ENCODE measurements at places on chromosomes 12 and 14.

DNA sequence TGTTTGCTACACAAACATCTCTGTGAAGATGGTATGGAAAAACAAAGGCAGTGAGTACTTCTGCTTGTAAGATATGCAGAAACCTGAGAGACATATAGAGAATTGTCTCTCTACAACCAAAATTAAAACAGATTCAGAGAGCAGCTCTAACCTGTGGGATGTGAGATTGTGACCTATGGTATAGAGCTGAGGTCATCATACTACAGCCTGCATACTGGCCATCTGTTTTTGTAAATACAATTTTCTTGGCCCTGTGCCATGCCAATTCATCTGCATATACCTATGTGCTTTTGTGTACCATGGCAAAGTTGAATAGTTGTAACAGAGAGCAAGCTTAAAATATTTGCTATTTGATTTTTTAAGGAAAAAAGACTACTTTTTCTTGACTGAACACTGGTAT lies 99.6 kb downstream of the LMO3 start:
- DNase-seq: no peak

DNA sequence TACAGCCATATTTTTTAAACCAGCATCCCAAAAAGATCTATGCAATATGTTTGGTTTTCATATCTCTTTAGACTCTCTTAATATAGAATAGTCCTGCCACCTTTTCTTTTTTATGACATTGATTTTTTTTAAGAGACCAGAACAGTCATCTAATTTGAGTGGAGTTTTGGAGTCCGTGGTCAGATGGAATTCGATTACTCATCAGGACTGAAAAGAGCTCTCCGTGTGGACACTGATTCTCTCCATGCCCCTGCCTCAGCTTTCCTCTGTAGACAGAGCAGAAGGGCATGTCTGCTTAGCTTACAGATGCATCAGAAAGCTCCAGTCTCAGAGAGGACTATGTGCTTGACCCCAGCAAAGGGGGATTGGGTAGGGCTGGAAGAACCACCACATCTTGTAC lies 27.8 kb downstream of the SMCO2 start:
- no peak for DNase-seq

GRCh38 chr14:57153286-57153685 lies 115.4 kb downstream of the EXOC5 start:
- DNase-seq: no peak

GRCh38 chr12:82182601-82183190 lies 175.5 kb downstream of the CCDC59 start:
- DNase-seq: no peak

DNA sequence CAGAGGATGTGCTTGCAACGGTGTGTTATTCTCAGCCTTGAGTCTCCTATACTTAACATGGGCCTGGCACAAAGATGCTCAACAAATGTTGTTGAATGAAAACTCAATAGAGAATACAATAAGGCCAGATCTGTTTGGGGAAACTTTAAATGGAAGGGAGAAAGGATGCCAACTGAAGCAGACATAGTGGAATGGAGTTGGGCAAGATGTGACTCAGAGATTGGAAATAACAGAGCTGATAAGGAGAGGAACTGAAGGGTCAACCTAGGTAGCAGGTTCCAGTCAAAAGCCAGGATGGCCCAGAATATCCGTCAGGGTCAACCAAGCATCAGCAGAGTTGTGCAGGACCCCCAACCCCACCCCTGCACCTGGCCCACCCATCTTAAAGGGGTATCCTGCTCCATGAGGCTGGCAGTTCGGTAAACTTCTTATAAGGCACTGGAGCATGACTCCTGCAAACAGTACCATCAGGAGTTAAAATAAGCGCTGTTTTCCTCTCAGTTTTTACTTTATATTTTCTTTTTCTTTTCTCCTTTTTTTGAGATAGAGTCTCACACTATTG lies 1.1 kb upstream of the BCDIN3D start:
- no peak for DNase-seq

DNA sequence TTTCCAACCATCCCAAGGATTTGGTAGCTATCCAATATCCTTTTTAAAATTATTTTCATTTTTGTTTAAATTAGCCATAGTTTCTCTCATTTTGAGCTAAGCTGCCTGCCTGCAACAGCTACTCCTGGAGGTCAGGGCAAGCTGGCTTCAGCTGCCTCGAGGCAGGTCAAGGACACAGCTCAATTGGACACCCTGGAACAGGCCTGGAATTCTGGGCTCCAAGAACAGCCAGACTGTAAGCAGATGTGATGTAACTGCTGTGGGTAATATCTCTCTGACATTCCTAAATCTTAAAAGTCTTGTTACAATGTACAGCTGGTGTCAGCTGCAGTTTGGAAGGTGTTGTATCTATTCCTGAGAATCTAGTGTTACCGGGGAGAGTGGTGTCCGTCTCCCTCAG lies 119.8 kb downstream of the KCNK10 start:
- no peak for DNase-seq

DNA sequence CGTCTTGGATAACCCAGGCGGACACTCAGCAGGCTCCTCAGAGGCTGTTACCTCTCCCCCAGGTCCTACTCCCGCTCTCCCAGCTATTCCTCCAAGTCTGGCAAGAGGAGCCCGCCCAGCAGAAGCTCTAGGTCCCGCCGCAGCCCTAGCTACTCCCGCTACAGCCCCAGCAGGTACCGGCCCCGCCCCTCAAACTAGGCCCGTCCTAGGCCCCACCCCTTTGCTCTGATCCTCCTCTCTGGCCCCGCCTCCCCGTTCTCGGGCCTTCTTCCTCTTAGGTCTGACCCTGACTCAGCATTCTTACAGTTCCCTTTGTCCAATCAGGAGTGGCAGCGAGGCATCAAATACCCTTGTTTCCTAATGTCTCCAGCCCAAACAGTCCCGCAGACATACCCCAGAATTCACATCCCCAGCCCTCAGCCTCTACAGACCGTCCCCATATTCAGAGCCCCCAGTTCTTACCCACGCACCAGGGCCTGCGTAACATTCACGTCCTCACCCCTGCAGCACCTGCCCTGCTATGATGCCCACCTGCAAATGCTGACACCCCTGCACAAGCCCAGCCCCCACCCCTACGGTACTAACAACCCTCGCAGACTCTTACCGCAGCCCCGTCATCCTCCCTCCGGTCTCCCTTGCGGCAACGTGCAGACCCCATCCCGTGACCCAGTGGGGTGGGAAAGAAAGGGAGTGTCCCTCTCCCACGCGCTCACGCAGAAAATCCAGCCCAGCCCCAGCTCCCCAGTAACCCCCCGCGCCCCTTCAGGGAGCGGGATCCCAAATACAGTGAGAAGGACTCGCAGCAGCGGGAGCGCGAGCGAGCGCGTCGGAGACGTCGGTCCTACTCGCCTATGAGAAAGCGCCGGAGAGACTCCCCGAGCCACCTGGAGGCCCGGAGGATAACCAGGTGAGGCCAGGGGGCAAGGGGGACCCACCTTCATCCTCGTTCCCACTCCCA lies 25.0 kb upstream of the HSPB8 start:
- DNase-seq: no peak

DNA sequence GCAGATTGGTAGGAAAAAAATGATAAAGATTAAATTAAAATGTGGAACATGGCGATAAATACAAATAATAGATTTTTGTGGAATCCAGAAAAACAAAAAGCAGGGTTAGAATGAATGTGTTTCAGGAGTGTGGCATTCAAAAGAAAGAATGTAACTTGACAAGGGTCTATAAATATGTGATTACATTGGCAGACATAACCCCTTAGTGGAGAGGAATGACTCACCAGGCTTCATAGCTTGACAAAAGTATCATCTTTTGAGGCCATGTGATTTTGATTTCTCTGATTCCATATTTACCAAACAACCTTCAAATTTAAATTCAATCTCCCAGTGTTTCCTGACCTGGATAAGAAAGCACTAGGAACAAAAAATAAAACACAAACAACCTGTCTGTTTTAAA lies 24.4 kb upstream of the MGST1 start:
- DNase-seq: no peak

DNA sequence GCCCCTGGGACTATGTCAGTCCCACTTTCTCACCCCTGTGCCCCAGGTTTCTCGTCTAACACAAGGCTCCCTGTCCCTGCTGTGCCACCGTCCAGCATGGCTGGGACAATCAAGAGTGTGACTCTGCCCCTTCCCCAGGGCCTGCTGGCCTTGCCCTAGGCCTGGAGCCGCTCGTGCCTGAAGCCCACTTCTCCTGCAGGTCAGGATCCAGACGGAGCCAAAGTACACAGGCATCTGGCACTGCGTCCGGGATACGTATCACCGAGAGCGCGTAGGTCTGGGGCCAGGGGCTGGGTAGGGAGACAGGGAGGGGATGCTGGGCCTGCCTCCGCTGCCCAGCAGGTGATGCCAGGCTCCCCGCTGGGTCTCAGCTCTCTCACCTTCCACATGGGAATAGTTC lies 2.8 kb downstream of the SLC25A47 start:
- no peak for DNase-seq

DNA sequence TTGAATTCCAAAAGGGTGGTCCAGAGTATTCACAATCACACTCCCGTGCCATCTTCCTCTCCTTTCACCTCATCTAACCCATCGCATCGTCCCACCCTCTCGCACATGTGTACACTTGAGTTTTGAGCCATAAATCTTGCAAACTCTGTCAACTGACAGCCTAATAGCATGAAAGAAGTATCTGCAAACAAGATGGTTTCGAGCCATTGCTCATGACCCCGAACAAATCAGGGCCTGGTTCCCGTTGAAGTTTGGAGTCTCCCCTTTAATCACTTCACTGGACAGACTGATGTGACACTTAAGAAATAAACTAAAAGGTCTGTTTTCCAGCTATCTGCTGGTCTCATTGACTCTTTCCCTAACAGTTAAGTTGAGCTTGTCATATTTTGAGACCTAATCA lies 223.6 kb upstream of the SOX5 start:
- DNase-seq: no peak

DNA sequence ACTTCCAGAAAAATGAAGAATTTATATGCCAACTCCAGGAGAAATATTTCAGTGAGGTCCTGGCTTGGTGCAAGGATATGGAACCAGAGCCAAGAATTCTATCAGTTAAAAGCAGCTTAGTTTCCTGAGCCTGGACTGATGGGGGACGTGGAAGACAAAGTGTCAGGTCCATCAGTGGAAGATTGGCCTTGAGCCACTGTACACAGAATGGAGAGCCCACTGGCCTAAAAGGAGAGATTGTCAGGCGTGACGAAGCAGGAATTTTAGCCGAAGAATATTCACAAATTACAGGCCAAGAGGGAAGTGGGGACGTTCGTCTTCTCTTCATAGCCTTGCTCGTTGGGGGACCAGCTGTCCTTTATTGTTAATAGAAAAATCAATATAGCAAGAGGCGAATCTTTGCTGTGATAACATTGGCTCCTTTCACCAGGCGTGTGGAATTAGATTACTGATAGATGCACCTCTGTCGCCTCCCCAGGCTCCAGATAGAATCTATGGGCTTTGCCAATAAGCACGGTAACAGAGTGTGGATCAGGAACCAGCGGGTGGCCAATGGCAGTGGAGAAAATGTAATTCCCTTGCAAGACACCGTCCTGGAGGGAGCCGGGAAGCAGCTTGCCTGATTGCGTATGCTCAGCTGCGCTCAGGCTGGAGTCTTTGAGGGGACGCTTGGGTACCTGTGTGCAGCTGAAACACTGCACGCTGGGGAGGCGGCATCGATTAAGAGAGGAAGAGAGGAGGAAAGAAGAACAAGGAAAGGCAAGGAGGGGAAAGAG lies 56.4 kb downstream of the TMEM132C start:
- DNase-seq: no peak

DNA sequence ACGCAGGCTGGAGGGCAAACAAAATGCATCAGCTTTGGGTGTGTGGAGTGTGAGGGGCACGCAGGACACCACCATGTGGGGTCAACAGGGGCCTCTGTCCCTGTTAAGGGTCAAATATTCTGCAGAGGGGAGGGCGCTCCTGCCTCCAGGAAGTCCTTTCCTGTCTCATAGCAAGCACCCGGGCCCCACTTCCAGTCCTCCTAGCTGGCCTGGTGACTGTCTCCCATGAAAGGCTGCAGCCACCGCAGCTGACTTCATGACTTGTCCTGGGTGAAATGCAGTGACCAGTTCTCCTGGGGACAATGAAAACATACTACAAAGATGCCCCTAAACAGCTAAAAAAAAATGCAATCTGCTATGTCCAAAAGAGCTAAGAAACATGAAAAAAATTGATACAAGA lies 53.6 kb downstream of the LGMN start:
- DNase-seq: no peak

DNA sequence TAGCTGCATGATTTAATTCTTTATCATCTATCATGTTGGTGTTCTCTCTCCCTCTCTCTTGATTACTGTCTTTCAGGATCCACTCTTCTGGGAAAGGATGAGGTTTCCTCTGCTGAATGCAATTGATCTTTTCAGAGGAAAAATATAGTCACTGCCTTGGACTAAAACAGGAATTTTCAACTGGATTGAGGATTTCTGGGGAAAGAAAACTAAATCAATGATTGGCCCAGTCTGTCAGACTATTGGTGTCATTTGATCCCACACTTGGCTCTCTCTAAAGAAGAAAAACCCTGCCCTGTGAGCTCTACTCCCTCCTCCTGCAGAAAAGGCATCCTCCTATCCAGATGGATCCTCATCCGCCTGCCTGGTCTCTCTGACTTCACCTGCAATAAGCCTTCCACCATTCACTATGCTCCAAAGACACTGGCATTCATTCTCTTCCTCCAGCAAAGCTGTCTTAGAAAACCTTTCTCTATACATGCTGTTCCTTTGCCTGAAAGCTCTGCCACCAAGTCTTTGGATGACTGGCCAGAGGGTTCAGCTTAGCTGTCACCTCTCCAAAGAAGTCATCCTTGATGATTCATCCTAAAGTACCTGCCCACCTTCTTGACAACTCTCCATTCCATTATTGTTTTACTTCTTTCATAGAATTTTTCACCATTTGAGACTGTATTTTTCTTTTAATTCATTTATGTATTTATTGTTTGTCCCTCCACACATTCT lies 127.7 kb upstream of the CAND1 start:
- DNase-seq: peak; percentile 26

DNA sequence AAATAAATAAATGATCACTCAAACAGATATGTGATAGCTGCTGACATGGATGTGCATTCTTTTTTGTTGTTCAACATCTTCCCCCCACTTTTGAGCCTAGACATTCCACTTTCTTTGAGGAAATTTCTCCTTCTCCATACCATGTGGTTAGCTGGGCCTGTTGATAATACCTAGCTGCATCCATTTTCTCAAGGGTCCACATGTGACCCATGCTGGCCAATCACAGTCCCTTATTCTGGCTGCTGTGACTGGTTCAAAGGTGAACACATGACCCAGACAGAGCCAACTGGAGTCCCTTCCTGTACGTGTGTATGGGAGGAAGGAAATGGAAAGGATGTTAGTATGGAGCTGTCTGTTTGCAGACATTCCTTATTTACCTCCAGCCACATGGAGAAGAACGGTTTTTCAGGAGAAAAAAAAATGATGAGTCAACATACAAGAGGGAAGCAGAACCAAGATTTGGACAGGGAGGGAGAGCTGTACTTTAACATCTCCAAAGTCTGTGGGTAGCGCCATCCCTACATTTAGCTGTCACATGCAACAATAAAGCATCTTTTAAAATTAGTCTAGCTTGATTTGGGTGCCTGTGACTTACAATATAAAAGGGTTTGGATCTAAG lies 391.7 kb upstream of the TBX3 start:
- DNase-seq: no peak

GRCh38 chr14:96245710-96246538 lies 10.1 kb upstream of the BDKRB1 start:
- DNase-seq: no peak
